Fibroblast of skin of right quadriceps (primary cell): ENCODE measurements at places on chromosomes 4 and X.

DNA sequence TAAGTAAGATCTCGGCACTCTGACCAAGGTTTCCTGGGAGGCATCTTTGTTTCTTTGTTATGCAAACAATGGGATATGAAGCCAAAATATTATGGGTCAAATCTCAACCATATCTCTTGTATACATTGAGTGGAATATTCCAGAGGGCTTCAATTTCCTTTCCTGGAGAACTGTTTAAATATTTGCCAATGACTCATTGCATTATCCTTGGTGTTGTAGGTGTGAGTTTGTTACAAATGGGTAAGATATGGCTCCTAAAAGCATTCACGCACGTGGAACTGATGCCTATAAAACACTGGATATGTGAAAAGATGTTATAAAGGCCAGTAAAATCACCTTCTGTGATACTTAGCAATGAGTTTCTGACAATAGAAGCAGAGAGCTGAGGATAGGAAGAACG lies 150.5 kb upstream of the WDR1 start:
- DNase-seq = no peak

DNA sequence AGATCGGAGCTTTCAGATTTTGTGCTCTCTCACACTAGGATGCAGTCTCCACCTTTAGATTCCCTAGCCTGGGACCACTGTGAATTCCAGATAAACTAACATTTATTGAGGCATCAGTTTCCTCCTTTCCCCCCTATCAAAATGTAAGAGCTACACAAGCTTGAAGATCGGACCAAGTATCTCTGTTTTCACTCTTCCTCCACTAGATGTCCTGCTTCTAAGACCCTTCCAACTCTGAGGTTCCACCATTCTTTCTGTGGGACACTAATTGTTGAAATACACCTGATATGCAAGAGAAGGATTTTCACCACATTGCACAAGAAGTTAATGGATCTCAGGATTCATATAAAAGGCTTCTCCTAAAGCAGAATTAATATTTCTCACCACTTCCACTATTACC lies 43.0 kb upstream of the PHOX2B start:
- no peak for DNase-seq

DNA sequence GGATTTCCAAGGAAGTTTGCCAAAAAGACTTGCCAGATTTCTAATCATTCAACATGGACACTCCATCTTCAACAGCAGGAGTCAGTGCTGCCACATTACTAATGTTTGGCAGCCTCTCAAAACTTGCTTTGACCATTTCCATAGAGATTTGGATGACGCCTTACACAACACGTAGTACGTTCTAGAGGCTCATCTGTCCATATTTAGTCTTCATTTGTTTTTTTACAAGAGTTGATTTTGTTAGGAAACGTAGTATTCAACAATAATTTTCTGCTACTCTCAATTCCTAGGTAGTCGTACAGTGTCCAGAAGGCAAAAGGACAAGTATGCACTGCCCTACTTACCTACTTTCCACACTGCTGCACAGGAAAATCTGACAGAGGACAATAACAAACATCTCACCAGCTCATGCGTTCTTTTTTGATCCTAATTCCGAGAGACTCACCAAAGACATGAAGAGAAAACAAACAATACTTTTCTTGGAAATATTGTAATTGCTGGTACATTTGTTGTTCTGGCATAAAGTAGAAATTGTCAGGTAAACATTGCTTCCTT lies 117.3 kb downstream of the SNCA start:
- no peak for DNase-seq

- DNase-seq = no peak
These were observed 222.6 kb upstream of the NDST3 start for GRCh38 chr4:117811731-117812130.

- DNase-seq = no peak
These were observed 240.4 kb upstream of the BMP3 start for GRCh38 chr4:80790152-80790551.

- no peak for DNase-seq
These were observed 12.4 kb downstream of the ZFP92 start for GRCh38 chrX:153423652-153424051.

DNA sequence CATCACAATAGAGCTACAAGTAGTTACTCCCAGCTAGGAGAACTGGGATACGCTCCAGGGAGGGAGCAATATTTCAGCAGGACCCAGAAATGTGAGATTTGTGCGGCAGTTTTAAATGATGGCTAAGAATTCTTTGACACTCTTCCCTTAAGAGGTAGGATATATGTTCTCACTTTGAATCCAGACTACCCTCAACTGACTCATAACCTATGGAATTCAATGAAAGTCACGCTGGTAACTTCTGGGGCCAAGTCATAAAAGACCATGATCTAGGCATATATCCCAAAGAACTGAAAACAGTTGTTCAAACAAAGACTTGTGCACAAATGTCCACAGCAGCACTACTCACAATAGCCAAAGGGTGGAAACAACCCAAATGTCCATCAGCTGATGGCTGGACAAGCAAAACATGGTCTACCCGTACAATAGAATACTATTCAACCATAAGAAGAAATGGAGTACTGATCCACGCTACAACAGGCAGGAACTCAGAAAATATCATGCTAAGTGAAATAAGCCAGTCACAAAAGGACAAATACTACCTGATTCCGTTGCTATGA lies 10.5 kb downstream of the CD99L2 start:
- peak; percentile 72 for DNase-seq

- DNase-seq = peak; percentile 80
These were observed 13.4 kb upstream of the SRPX start for GRCh38 chrX:38233891-38234667.

DNA sequence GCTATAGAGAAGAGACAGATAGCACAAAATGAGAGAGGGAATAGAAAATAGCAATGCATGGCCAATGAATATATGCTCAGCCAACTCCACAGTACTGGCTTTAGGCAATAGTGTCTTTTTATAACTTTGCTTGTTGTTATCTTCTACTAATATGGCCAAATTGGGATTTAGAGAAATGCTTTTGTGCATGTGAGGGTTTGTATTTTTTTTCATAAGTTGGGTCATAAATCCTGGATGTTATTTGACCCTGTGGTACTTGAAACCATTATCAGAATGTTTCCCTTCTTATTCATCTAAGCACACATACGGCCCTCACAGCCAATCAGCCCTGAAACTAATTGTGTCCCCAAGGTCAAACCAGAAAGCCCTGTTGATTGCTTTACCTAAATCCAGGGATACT lies 35.2 kb upstream of the LPAR4 start:
- peak; percentile 42 for DNase-seq

GRCh38 chrX:38438321-38438720 lies 85.9 kb downstream of the OTC start:
- no peak for DNase-seq

GRCh38 chr4:89312066-89312465 lies 4.5 kb upstream of the GPRIN3 start:
- no peak for DNase-seq

- DNase-seq = no peak
These were observed 321.7 kb downstream of the PCDH7 start for GRCh38 chr4:31041853-31042252.

DNA sequence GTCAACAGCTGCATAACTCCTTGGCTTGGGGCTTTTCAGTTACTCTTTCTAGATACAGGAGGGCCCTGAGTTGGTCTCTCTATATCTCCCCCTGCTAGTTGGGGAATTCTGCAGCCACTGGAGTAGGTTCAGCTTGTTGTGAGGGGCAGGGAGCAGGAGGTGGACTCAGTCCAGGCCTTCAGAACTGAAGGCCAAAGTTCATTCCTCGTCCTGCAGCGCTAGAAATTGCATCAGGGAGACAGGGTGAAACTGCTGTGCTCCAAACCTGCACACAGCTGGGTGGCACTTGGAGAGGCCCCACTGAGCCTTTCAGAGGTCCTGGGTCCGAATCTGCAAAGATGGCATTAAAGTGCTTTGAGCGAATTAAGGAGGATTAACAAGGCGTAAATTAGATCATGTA lies 24.9 kb upstream of the TRIM60 start:
- DNase-seq = no peak

- no peak for DNase-seq
These were observed 350.9 kb downstream of the MID1IP1 start for GRCh38 chrX:39152106-39152649.

GRCh38 chrX:51144828-51145442 lies 187.7 kb upstream of the NUDT10 start:
- peak; percentile 28 for DNase-seq

- no peak for DNase-seq
These were observed 70.1 kb upstream of the TMLHE start for GRCh38 chrX:155682834-155683233.

DNA sequence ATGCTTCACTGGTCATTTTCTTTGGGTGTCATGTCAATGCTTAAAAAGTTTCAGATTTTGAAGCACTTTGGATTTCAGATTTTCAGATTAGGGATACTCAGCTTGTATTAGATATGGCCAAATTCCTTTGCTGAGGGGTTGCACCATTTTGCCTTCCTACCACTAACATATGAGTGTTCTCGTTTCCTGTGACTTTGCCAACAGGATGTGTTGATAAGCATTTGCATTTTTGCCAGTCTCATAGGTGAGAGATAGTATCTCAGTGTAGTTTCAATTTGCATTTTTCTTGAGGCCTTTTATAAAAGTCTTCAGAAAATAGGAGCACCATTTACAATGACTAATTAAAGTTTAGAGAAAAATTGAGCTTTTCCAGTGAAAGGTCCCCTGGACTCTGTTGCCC lies 71.6 kb upstream of the CLCN4 start:
- no peak for DNase-seq

GRCh38 chrX:18964901-18965300 lies 19.0 kb downstream of the PHKA2 start:
- DNase-seq = peak; percentile 12

DNA sequence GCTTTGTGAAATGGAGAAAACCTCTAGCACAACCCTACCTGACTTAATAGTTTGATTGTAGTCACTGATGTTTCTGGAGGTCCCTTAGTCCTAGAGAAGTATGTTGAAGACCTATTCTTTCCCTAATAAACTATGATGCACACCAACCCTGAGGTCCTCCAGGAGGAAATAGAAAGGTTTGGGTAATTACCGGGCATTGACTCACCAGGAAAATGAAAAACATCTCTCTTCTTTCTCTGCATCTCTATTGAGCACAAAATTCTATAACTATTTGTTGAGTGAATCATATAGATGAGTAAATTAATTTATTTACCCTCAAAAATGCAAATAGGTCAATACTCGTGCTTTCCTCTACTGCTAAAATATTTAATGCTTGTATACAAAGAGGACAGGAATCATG lies 582.4 kb upstream of the FAM241A start:
- DNase-seq = peak; percentile 92

DNA sequence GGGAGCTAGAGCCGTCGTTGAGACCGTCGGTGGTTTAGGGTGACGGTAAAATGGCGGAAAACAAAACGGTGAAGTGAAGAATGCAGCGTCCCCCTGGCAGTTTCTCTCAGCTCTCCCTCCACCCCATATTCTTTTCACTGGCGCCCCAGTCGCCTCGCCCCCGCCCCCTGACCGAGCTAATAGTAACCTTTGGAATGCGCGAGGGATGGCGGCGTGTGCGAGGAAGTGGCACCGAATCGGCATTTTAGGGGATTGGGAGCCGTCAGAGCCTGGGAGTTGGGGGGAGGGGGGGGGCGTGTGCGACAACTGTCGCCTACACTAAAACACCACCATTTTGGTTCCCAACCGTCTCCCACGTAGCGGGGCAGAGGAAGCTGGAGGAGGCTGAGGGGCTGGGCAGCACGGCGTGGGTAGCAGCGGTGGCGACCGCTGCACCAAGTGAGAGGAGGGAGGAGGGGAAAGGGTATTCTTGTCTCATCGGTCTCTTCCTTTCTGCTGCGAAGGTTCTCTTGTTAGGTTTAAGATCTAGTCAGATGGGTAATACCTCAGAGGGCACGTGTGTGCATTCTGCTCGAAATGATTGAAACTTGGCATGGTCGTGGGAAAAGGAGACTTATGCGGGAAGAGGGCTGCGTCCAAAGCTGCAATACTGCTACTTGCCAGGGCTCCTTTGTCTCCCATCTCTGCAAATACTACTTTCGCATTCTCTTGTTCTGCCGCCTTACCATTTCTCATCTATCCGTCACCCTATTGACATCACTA lies 840 bp downstream of the ZNF711 start:
- DNase-seq = peak; percentile 10
